ENCODE measurements at places on chromosomes 3 and 15. TPM values are rescaled to one million over a fixed set of nuclear protein-coding genes. Genes with fewer than 3 reads are reported as not detected.

The SCAANT1 gene
- not detected for total RNA-seq

The RBP2 gene
- total RNA-seq: not detected

The MBNL1 gene
- total RNA-seq: 483 TPM

The TGM4 gene
- total RNA-seq: not detected

GRCh38 chr3:39264053-39264452 lies 15.8 kb downstream of the CX3CR1 start:
- H3K4me3 ChIP-seq: no peak overlapping the region
- H3K36me3 ChIP-seq: no peaks in the 10 kb centered on the region
- H3K4me1 ChIP-seq: peaks cover 5% of the 10 kb centered on the region

DNA sequence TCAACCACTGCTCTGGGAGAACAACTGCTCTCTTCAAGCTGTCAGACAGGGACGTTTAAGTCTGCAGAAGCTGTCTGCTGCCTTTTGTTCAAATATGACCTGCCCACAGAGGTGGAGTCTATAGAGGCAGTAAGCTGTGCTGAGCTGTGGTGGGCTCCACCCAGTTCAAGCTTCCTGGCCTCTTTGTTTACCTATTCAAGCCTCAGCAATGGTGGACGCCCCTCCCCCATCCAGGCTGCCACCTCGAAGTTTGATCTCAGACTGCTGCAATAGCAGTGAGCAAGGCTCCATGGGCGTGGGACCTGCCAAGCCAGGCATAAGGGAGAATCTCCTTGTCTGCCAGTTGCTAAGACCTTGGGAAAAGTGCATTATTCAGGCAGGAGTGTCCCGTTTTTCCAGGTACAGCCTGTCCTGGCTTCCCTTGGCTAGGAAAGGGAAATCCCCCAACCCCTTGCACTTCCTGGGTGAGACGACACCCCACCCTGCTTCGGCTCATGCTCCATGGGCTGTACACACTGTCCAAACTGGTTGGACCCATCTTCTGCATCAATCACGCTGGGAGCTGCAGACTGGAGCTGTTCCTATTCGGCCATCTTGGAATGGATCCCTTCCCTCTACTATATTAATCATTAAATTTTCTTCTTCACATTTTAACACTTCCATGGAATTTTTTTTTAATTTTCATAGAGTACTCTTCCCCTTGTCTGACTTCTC lies 167.0 kb upstream of the UBE2E2 start:
- no peak overlapping the region for H3K27ac ChIP-seq
- H3K27me3 ChIP-seq: no peaks in the 10 kb centered on the region
- no peaks in the 10 kb centered on the region for H3K4me1 ChIP-seq
- no peak overlapping the region for H3K4me3 ChIP-seq

GRCh38 chr3:127691489-127691888 lies 18.7 kb downstream of the ABTB1 start:
- H3K4me3 ChIP-seq: no peak overlapping the region
- peaks cover 27% of the 10 kb centered on the region for H3K4me1 ChIP-seq

- peak overlapping the region; percentile 26 for H3K4me3 ChIP-seq
- peaks cover 71% of the 10 kb centered on the region for H3K36me3 ChIP-seq
- peak; percentile 97 for DNase-seq
Observed at GRCh38 chr15:60371175-60372051, 26.4 kb downstream of the ANXA2 start.

DNA sequence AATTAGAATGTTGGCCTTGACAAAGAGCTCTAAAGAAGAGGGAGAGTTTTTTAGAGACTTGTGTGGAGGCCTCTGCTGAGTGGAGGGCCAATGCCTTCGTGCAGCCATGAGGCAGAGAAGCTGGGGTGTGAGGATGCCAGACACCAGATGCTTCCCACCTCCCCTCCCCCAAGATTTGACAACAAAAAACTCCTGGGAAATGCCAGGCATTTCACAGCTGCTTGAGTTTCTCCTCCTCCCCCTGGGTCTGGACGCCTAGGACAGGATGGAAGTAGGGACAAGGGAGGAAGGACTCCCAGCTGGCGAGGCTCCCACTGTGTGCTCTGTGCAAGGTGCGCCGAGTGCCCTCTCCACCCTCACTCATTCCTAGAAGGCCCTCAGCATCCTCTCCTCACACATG lies 20.1 kb downstream of the TGM4 start:
- H3K4me1 ChIP-seq: peaks cover 13% of the 10 kb centered on the region
- no peaks in the 10 kb centered on the region for H3K36me3 ChIP-seq
- H3K4me3 ChIP-seq: no peak overlapping the region
- H3K27ac ChIP-seq: no peak overlapping the region

GRCh38 chr15:35514759-35515158 lies 31.2 kb downstream of the DPH6 start:
- H3K27me3 ChIP-seq: no peaks in the 10 kb centered on the region

GRCh38 chr3:35401671-35402070 lies 237.7 kb upstream of the ARPP21 start:
- no peak for DNase-seq
- no peaks in the 10 kb centered on the region for H3K27me3 ChIP-seq
- no peaks in the 10 kb centered on the region for H3K36me3 ChIP-seq
- H3K4me3 ChIP-seq: no peak overlapping the region
- no peaks in the 10 kb centered on the region for H3K4me1 ChIP-seq
- H3K27ac ChIP-seq: no peak overlapping the region

GRCh38 chr15:75112848-75113492 lies 88.7 kb upstream of the C15orf39 start:
- no peak overlapping the region for H3K4me3 ChIP-seq
- no peak overlapping the region for H3K27ac ChIP-seq
- no peak for DNase-seq
- H3K36me3 ChIP-seq: no peaks in the 10 kb centered on the region
- peaks cover 15% of the 10 kb centered on the region for H3K4me1 ChIP-seq

- H3K27ac ChIP-seq: no peak overlapping the region
- no peak for DNase-seq
- no peaks in the 10 kb centered on the region for H3K36me3 ChIP-seq
- H3K27me3 ChIP-seq: no peaks in the 10 kb centered on the region
- no peak overlapping the region for H3K4me3 ChIP-seq
Observed at GRCh38 chr3:76487446-76487845, 552.5 kb upstream of the ROBO2 start.

GRCh38 chr3:168273036-168273435 lies 177.3 kb upstream of the GOLIM4 start:
- H3K4me3 ChIP-seq: no peak overlapping the region
- H3K36me3 ChIP-seq: no peaks in the 10 kb centered on the region
- no peak overlapping the region for H3K27ac ChIP-seq
- H3K27me3 ChIP-seq: no peaks in the 10 kb centered on the region
- DNase-seq: no peak
